RPMI7951 (cell line): ENCODE measurements at places on chromosomes 7 and 10.

- peak; percentile 100 for DNase-seq
Measured at GRCh38 chr7:47291461-47292081, 290.3 kb downstream of the TNS3 start.

- no peak for DNase-seq
Measured at GRCh38 chr10:12980713-12981306, 20.7 kb downstream of the CCDC3 start.

GRCh38 chr10:63142136-63142535, 9.0 kb downstream of the NRBF2 start:
- DNase-seq = no peak

GRCh38 chr7:134548877-134549276, at the start of gene AKR1B15:
Gene AKR1B15 (plus strand): TSS chr7:134549110. CDS start chr7:134564620, 15,510 bp downstream.
- DNase-seq = peak; percentile 85

GRCh38 chr7:92747041-92747835, 89.1 kb downstream of the CDK6 start:
- peak; percentile 71 for DNase-seq

DNA sequence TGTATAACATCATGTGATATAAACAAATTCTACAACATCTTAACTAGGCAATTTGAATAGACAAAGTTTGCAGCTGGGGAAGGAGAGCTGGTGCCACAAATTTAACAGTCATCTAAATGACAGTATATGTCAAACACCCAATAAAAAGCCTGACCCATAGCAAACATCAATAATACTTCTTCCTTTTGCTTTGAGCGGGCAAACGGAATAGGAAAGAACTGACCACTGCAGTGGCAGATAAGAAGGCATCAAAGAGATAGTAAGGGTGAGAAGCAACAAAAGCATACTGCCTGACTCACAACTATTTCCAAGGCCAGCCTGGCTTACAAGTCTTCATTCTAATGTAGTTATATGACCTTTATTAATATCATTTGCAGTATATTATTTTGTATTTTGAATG, 99.9 kb downstream of the LRRN3 start:
- DNase-seq = no peak

- DNase-seq = no peak
Measured at GRCh38 chr7:38806912-38807311, 102.1 kb downstream of the VPS41 start.

DNA sequence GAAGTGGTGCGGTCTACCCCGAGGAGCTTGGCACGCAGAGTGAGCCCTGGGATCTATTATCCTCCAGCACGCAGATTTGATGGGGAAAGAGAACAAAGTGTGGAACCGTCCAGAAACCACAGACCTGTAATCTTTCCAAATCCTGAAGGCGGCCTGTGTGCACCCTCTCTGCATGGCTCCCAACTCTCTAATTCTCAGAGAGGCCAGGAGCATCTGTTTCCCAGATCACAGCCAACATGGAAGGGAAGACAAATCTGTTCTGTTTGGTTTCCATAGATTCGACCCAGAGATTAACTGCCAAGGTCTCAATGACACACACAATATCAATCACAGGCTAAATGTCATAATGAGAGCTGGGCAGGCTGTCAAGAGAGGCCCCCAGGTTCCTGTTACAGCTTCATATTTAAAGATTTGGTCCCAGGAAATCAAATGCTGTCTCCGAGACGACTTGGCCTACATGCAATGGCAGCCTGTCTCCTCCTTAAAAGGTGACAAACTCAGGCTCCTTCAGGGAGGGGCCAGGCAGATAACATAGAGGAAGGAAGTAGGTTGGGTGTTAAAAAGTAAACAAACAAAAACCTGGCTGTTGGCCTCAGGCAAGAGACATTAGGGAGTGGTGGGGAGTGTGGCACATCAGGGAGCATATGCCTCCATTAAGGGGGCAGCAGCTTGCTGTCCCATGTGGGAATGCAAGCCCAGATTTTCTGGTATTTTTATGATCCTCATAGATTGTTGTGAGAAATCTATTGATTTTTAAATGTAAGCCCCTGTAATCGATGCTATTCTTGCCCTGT, 48.8 kb upstream of the SAMD8 start:
- DNase-seq = peak; percentile 6

- peak; percentile 95 for DNase-seq
Measured at GRCh38 chr10:120415709-120416330, 41.2 kb upstream of the PLPP4 start.

- no peak for DNase-seq
Measured at GRCh38 chr10:33272635-33273034, 61.8 kb downstream of the NRP1 start.

DNA sequence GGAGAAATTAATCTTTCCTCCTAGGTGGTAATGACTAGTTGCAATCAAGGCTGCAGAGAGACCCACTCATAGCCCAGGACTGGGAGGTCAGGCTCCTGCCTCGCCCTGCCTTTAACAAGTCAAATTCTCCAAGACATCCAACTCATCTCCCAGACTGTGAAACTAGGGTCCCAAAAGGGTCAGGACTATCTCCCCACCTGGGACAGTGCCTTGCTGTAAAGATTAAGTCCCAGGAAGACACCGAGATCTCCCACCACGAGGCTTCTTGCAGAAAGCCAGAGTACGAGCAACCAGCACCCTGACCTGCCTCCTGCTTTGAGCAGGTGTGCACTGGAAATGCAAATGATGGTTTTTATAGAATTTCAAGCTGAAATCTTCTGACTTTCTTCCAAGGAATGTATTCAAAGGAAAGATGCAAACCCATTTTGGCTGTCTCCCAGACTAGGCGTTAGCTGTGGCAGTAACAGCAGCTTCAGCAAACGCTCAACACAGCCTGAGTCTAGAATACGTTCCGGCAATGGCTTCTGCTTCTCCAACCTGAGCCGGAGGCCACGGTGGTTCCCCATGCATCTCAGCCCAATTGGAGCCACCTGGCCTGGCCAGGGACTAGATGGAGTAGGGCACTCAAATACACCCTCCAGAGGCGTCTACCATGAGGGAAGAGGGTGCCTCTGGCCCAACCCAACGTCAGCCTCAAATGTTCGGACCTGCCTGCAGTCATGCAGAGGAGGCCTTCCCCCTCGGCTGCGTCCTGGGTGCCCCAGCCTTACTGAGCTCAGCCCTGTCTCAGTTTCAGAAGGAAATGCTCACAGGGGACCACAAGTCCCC, 170.4 kb downstream of the PRKAG2 start:
- DNase-seq = no peak

GRCh38 chr7:71566991-71567390, 435.0 kb downstream of the GALNT17 start:
- DNase-seq = no peak

DNA sequence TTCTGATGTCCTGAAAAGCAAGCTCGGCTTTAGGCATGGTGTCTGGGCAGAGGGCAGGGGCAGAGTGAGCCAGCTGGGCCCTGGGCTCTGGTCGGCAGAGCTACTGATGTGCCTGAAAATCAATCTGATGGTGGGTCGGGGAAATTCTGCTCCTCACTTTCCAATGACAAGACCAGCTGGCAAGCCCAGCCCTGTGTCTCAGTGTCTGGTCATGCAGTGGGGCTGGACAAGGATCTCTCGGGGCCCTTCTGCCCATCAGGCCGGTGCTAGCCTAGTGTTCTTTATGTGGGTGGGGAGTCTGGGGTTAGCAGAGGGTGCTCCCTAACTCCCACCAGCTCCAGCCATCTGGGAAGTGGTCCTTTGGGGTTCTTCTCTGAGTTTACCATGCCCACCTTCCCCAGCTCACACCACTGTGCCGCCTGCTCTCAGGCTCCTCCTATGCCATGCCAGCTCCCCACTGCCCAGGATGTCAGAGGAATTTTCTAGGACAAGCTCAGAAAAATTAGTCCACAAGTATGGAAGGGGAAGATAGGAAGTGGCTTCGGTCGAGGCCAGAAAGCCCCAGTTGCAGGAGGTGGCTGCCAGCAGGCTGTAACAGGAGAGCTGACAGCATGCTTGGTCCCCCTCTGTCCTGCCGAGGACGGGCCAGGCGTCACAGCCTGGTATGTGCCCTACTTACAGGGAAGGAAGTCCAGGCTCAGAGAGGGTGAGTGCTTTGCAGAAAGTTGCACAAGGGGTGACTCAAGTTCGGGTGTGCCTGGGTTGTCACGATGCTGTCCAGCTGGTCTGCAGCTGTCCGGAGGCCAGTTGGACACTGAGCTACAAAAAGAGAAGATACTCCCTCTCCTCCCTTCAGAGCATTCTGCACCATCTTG, 135.2 kb downstream of the ADCY1 start:
- peak; percentile 65 for DNase-seq

- peak; percentile 46 for DNase-seq
Measured at GRCh38 chr7:71595176-71595575, 463.2 kb downstream of the GALNT17 start.

DNA sequence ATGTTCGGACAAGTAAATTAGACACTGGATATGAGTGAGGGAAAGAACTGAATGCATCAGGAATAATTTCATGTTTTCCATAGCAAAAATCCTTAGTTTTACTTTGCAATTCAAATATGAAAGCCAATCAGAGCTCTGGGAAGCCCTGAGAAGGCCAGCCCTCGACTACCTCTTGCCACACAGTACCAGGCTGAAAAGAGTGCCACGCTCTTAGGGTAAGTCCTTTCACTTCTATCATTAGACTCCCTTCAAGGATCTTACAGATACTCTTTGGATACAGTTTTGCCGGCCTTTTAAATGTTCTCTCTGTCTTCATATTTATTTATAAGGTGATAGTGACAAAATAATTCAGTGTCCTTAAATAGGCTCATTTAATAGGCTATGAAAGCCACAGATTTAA, 1.9 kb downstream of the COBL start:
- no peak for DNase-seq

- DNase-seq = no peak
Measured at GRCh38 chr10:109467551-109467950, 455.8 kb downstream of the XPNPEP1 start.

GRCh38 chr7:6012355-6013104, 3.5 kb downstream of the AIMP2 start:
- DNase-seq = no peak

DNA sequence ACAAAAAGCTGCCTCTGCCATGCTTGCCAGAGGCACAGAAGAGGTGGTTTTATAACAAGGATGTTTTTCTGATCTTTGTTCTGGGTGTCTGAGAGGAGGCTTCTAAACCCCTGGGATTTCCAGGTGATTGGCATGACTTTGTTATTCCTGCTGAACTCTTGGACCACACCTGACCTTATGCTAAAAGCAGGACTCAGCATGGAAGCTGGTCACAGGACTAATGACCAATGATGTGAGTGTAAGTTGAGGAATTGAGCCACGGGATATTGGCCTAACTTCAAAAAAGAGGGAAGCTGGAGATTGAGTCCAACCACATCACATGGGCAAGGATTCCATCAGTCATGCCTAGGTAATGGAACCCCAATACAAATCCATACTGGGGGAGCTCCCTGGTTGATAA, 437.9 kb downstream of the POM121L12 start:
- no peak for DNase-seq

DNA sequence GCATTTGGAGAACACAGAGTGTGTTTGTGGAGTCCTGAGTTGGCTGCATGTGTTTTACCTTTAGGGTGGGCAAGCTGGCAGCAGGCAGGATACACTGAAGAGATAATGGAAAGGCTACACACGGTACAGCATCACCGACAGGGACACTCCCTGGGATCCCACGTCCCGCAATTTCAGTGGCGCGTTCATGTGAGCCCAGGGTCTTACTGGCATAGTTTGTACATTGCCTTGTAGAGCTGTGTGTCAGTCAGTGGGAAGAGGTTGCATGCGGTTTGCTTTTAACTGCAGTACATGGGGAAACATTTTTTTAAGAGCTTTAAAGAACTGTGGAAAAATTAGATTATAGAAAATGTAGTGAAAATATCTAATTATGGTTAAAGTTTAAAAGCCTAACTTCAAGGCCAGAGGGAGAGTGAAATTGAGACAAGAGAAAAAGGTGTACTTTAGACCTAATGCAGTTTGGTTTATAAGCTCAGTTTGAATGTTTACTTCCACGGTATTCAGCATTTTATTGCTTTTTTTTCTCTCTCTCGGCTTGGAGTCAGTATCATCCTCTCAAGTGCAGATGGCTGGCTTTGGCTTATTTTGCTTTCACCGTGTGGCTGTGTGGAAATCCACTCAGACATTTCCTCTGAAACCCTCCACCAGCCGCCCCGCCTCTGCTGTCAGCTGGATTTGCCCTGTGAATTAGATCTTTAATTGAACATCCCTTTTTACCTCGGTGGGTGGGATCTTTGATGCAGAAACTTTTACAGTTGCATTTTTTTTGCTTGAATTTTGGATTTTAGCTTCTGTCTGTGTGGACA, 364.2 kb upstream of the COBL start:
- no peak for DNase-seq

GRCh38 chr7:1725766-1726630, 55.9 kb downstream of the ELFN1 start:
- no peak for DNase-seq

DNA sequence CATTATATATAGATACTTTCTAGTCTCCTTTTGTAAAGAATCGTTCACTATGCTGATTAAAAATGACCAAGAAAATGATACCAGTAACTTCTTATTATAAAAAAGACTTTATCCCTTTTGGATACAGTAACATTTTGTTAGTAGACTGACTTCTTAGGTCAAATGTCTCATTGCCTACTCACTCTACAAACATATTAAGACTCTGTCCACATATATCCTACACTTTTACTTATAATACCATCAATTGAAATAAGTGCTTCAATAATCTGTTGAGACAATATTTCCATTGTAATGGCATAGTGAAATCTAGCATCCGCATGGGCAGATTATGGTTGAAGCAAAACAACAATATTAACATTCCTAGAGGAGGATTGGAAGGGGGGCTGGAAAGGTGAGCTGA, 180.6 kb downstream of the ARL4A start:
- DNase-seq = no peak

GRCh38 chr10:121240011-121240410, 358.2 kb downstream of the FGFR2 start:
- peak; percentile 67 for DNase-seq

GRCh38 chr10:27743877-27744801, 1.5 kb downstream of the MKX start:
- DNase-seq = no peak

GRCh38 chr7:141027043-141027442, 12.3 kb upstream of the MRPS33 start:
- peak; percentile 9 for DNase-seq

DNA sequence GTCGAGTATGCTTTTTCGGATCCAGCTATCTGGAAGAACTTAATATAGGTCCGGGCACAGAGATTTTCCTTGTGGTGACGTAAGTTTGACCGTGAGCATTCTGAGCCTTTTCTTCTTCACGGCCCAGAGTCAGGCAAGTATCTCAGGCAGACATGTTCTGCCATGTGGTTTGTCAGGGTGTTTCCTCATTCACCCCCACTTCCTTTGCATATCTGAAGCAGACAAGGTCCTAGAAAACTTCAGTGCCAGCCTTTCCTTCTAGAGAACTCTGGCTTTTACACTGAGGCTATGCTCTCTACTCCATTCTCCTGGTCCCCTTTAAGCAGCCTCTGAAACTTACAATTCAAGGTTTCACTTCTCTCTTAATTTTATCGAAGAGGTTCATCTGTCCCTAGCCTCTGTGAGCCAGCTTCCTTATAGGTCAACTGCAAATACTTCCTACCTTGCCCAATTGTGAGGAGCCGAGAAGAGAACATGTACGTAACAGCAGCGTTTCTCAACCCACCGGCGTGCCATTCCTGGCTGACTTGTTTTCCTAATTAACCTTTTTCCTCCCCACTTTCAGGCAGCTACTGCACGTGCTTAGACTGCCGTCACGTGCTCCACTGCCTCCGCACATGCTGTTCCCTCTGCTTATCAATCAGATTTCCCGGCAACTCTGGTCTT, 47.3 kb downstream of the CDCA7L start:
- DNase-seq = no peak
